ENCODE measurements at places on chromosomes 7 and 10.
A peak's percentile ranks its signal among the peaks of the same experiment; 100 is the strongest.

GRCh38 chr10:56319386-56319785 lies 41.7 kb downstream of the ZWINT start:
- no peaks in the 10 kb centered on the region for H3K4me1 ChIP-seq
- H3K4me3 ChIP-seq, result no peak overlapping the region
- no peaks in the 10 kb centered on the region for H3K27me3 ChIP-seq
- no peaks in the 10 kb centered on the region for H3K36me3 ChIP-seq
- no peak for DNase-seq

DNA sequence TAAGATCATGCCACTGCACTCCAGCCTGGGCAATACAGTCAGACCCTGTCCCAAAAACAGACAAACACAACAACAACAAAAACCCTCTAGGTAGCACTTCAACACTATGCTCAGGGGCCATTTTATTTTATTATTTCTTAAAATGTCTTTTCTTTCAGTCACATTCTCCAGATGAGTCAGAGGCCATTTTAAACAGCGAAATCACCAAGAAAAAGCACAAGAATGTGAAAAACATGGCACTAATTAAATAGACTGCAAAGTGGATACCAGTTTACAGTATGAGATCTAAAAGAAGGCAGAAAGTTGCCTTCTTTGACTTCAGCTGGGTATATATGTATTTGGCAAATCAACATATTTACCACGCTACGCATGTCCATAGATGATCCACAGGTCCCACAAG lies 6.1 kb upstream of the FGL2 start:
- peaks cover 13% of the 10 kb centered on the region for H3K36me3 ChIP-seq
- no peak overlapping the region for H3K4me3 ChIP-seq
- no peak for DNase-seq

- H3K27ac ChIP-seq, result no peak overlapping the region
- H3K4me1 ChIP-seq, result no peaks in the 10 kb centered on the region
- DNase-seq, result no peak
- no peaks in the 10 kb centered on the region for H3K36me3 ChIP-seq
Observed at GRCh38 chr10:16016688-16017087, 156.4 kb upstream of the MINDY3 start.

GRCh38 chr10:110737886-110738634 lies 93.9 kb downstream of the RBM20 start:
- H3K36me3 ChIP-seq, result no peaks in the 10 kb centered on the region
- H3K27me3 ChIP-seq, result peaks cover 16% of the 10 kb centered on the region
- no peak overlapping the region for H3K27ac ChIP-seq
- H3K4me3 ChIP-seq, result no peak overlapping the region

- peaks cover 31% of the 10 kb centered on the region for H3K36me3 ChIP-seq
- DNase-seq, result no peak
Observed at GRCh38 chr7:6398943-6399342, 48.8 kb downstream of the DAGLB start.

DNA sequence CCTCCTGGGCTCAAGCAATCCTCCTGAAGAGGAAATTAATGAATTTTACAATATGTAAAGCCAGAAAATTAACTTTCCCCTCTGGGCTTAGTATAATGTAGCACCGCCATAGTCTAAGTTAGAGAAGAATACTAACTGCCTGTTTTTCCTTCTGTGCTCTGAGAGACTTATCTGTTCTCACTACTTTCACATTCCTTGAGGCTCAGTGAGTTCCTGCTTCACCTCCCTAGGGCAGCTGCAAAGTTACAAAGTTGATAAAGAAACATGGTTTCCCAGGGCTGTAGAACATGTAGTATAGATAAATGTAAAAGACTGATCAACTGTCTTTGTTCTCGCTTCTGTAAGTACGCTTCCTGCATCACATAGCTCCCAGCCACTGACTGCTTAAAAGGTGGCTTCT lies 16.0 kb upstream of the OLAH start:
- peaks cover 4% of the 10 kb centered on the region for H3K4me1 ChIP-seq
- DNase-seq, result no peak
- no peaks in the 10 kb centered on the region for H3K36me3 ChIP-seq
- no peak overlapping the region for H3K4me3 ChIP-seq

DNA sequence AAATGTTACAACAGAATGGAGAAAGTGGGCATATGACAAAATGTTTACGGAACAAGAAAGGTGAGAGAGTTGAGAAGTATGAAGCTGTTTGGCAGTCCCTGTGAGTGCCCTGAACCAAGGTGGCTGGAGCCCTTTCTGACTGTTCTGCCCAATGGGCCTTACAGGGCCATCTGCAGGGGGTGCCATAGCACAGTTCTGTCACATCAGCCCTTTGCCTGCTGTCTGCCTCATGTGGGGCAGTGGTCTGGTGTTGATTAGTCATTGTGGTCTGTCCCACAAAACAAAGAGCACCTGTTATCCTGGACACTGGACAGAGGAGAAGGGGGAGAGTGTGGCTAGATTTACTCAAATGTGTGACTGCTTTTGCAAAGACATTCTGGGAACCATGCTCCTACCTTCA lies 51.5 kb upstream of the OSBPL3 start:
- no peak overlapping the region for H3K4me3 ChIP-seq
- H3K36me3 ChIP-seq, result peaks cover 2% of the 10 kb centered on the region
- DNase-seq, result no peak
- H3K27ac ChIP-seq, result no peak overlapping the region
- H3K27me3 ChIP-seq, result no peaks in the 10 kb centered on the region
- peaks cover 35% of the 10 kb centered on the region for H3K4me1 ChIP-seq

- no peaks in the 10 kb centered on the region for H3K36me3 ChIP-seq
- no peak overlapping the region for H3K27ac ChIP-seq
- H3K4me1 ChIP-seq, result no peaks in the 10 kb centered on the region
Observed at GRCh38 chr10:81031774-81032173, 494.1 kb downstream of the SH2D4B start.

GRCh38 chr10:33067481-33067880 lies 109.5 kb upstream of the ITGB1 start:
- peaks cover 4% of the 10 kb centered on the region for H3K4me1 ChIP-seq
- H3K27me3 ChIP-seq, result no peaks in the 10 kb centered on the region
- no peaks in the 10 kb centered on the region for H3K36me3 ChIP-seq
- DNase-seq, result no peak
- H3K27ac ChIP-seq, result no peak overlapping the region

DNA sequence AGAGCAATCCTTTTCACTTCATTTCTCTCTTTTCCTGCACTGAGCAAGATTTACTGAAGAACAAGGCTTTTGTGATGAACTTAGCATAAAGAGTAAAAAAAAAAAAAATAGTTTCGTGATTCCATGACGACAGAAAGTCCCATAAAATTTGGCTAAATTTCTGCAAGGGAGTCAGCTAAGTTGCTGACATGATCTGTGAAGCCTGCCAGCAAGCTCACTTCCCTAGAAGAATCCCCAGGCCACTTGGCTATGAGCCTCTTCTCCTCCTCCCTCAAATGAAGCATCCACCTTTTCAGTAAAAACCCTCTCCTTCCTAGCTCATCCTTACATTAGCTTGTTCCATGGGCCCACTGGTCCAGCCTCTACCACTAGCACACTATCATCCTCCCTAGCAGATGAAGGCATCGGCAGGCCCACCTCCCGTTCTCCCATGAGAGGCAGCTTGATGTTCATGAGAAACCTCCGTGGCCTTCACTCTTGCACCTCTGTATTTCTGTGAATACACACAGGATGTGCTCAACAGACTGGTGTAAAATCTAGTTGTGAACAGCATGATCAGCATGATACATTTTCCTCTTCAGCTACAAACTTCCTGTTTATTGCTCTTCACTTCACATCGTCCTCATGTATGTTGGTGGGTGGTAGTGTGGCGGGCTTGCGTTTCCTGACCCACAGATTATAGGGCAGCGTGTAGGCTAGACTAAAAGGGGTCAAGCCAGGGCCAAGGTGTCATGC lies 30.9 kb downstream of the GIMAP8 start:
- H3K36me3 ChIP-seq, result peaks cover 37% of the 10 kb centered on the region
- peak overlapping the region; percentile 77 for H3K4me3 ChIP-seq
- H3K4me1 ChIP-seq, result peaks cover 89% of the 10 kb centered on the region
- H3K27ac ChIP-seq, result peak overlapping the region; percentile 99

- DNase-seq, result no peak
- H3K27ac ChIP-seq, result no peak overlapping the region
- H3K4me1 ChIP-seq, result no peaks in the 10 kb centered on the region
- no peak overlapping the region for H3K4me3 ChIP-seq
- no peaks in the 10 kb centered on the region for H3K36me3 ChIP-seq
Observed at GRCh38 chr7:48176356-48176893, 5.2 kb downstream of the ABCA13 start.

- H3K27me3 ChIP-seq, result no peaks in the 10 kb centered on the region
- H3K36me3 ChIP-seq, result peaks cover 36% of the 10 kb centered on the region
- no peak overlapping the region for H3K4me3 ChIP-seq
- peaks cover 14% of the 10 kb centered on the region for H3K4me1 ChIP-seq
- DNase-seq, result no peak
Observed at GRCh38 chr10:72539137-72539536, 86.7 kb downstream of the MICU1 start.

DNA sequence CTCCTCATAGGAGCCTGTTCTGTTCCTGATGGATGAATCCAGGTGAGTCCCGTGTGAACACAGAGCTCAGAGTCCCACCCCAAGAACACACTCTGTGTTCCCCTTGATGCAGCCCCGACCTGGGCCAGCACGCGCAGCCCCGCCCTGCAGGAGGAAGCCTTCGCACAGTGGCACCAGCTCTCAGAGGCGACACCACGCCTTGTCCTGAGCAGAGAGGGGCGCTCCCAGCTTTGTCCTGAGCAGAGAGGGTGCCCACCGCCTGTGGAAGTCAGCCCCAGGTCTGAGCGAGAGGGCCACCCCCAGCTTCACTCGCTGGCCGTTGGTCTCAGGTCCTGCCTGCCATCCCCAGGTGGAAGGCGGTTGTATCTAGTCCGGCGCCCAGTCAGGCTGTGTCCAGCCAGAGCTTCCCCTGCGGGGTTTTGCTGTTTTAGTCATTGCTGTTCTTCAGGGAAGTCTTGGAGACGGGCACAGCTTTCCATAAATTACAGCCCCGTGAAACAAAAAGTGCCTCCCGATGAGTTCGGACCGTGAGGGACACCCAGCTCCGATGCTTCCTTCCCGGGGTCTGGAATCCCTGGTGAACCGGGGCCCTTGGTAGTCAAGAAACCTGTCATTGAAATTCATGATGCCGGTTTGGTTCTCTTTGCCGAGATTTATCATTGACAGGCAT lies 43.6 kb downstream of the NKX6-2 start:
- H3K27ac ChIP-seq, result no peak overlapping the region
- no peak for DNase-seq
- H3K4me3 ChIP-seq, result no peak overlapping the region
- H3K36me3 ChIP-seq, result no peaks in the 10 kb centered on the region

DNA sequence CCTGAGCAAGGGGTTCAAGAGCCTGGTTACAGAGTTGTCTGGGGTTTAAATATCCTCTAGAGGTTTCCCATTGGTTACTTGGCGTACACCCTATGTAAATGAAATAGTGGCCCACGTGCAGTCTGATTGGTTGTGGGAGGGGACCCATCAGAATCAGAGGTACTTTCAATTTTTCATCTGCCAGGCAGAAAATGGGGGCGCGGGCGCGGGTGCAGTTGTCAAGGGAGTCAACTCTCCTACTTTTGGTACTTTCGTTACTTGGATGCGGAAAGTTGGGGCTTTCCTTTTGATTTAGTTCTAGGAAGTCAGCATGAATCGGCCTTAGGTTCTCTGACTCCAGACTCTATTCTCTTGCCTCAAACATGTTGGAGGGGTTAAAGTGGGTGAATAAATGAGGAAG lies 83.2 kb downstream of the DNAJB9 start:
- H3K36me3 ChIP-seq, result no peaks in the 10 kb centered on the region

GRCh38 chr7:81447351-81447952 lies 322.4 kb downstream of the HGF start:
- H3K4me1 ChIP-seq, result no peaks in the 10 kb centered on the region
- no peak overlapping the region for H3K4me3 ChIP-seq
- no peak overlapping the region for H3K27ac ChIP-seq
- no peaks in the 10 kb centered on the region for H3K27me3 ChIP-seq

- H3K36me3 ChIP-seq, result peaks cover 35% of the 10 kb centered on the region
- peaks cover 30% of the 10 kb centered on the region for H3K4me1 ChIP-seq
- H3K27ac ChIP-seq, result no peak overlapping the region
Observed at GRCh38 chr7:2755531-2755930, 67.5 kb downstream of the AMZ1 start.

GRCh38 chr7:75596727-75597614 lies 104.9 kb downstream of the SPDYE5 start:
- no peak overlapping the region for H3K4me3 ChIP-seq
- peak; percentile 8 for DNase-seq
- H3K36me3 ChIP-seq, result no peaks in the 10 kb centered on the region
- H3K4me1 ChIP-seq, result peaks cover 13% of the 10 kb centered on the region
- no peak overlapping the region for H3K27ac ChIP-seq

DNA sequence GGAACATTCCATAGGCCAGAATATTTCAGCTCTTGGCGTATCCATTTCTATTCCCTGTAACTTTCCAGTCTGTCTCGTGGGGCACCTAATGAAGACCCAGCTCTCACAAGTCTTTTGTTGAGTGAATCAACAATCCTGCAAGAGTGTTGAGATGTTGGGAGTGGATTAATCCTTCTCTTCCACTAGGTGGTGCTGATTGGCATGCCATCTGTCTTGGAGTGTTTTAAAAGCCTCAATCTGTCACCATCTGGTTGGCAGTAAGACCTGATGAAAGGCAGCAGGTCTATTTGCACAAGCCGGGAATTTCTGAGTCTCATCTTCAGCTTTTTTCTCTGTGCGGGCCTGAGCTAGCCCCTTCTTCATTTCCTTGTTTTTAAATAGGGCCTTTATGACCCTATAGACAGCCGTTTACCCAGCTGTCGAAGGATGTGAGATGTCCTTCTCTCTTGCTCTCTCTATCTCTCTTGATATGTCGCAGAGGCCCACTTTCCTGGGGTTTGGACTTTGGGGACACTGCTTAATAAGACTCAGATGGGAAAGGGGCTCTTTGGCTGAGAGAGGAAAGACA lies 180.5 kb downstream of the ZNF365 start:
- DNase-seq, result no peak
- H3K27me3 ChIP-seq, result peaks cover 3% of the 10 kb centered on the region
- no peaks in the 10 kb centered on the region for H3K4me1 ChIP-seq

GRCh38 chr7:81666209-81666608 lies 103.6 kb downstream of the HGF start:
- no peaks in the 10 kb centered on the region for H3K27me3 ChIP-seq
- H3K4me3 ChIP-seq, result no peak overlapping the region

- H3K4me3 ChIP-seq, result peak overlapping the region; percentile 12
- H3K36me3 ChIP-seq, result no peaks in the 10 kb centered on the region
- DNase-seq, result no peak
- peaks cover 26% of the 10 kb centered on the region for H3K4me1 ChIP-seq
Observed at GRCh38 chr10:74056050-74056818, 58.3 kb downstream of the VCL start.

DNA sequence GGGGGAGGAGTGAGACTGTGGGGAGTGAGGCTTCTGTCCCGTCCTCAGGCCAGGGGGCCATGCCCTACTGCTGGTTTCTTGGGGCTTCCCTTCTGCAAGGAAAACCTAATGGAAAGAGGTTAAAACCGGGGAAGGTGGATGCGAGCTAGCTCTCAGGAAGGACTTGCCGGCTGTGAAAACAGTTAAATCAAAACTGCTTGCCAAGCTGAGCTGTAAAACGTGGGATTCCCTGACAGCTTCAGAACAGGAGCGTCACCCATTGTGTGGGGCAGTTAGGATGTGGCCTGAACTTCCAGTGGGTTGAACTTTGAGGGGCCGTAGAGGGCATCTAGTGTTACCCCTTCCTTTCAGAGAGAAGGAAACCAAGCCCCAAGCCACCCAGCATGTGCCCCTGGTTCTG lies 13.1 kb downstream of the TSPAN15 start:
- no peak for DNase-seq
- H3K36me3 ChIP-seq, result no peaks in the 10 kb centered on the region
- H3K27me3 ChIP-seq, result no peaks in the 10 kb centered on the region
- H3K4me1 ChIP-seq, result peaks cover 19% of the 10 kb centered on the region
- H3K4me3 ChIP-seq, result no peak overlapping the region
- no peak overlapping the region for H3K27ac ChIP-seq

- DNase-seq, result no peak
- no peaks in the 10 kb centered on the region for H3K36me3 ChIP-seq
- H3K4me3 ChIP-seq, result no peak overlapping the region
Observed at GRCh38 chr10:1739751-1740150, 2.4 kb upstream of the ADARB2 start.
